Stimulated activated CD8-positive, alpha-beta memory T cell treated with anti-CD3 and anti-CD28 coated beads, Interleukin-15, amount 100 ng/mL, for 48 hours (primary cell): ENCODE measurements at places on chromosomes 7 and 10.
A peak's percentile ranks its signal among the peaks of the same experiment; 100 is the strongest.

DNA sequence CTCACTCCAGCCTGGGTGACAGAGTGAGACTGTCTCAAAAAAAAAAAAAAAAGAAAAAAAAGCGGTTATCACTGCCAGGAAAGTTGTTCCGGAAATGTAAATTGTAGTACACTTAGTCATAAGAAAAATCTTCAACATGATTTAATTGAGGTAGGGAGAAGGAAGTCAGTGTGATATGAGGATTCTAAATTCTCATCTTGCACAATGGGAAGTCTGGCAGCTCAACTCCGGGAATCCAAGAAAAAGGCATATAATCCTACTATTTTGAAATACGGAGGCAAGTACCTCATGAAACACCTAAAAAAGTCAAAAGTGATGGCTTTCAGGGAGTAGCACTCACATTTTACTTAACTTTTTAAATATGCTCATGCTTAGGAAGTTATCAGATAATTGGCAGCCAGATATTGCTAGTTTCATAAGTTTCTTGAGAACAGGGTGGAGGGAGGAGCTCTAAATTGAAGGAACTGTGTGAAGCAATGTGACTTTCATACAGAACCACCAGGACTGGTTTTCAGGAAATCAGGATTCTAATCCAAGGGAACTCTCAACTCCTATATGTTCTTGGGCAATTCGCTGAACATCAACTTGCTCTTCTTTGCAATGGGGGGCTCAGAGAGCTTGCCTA lies 2.7 kb upstream of the C7orf25 start:
- no peak for DNase-seq

DNA sequence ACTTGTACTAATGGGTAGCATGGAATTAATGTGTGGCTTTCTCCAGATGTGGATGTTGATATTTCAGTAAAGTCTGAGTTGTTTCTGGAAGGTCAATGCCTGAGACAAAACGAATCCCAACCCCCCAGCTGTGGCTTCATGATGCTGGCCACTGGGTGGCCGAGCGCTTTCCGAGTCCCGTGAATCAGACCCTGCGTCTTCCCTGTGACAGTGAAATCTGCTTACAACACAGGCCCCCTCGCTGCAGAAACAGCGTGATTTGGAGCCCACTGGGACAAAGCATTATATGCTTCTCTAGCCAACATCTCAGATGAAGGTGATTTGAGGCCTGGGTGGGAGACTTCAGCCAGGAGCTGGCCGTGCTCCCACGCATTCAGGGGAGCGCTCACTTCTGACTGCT lies 124.7 kb downstream of the WDR37 start:
- no peak for DNase-seq

- DNase-seq: no peak
Measured at GRCh38 chr7:41147606-41148485, 555.0 kb downstream of the INHBA start.

GRCh38 chr10:129756912-129757901 lies 206.9 kb downstream of the EBF3 start:
- no peak for DNase-seq

- DNase-seq: no peak
Measured at GRCh38 chr10:8104005-8104404, 49.5 kb downstream of the GATA3 start.

GRCh38 chr10:62390497-62391176 lies 16.5 kb downstream of the ZNF365 start:
- no peak for DNase-seq

- DNase-seq: no peak
Measured at GRCh38 chr10:126776168-126776567, 105.7 kb upstream of the C10orf90 start.

- DNase-seq: no peak
Measured at GRCh38 chr7:27700501-27700900, 37.8 kb upstream of the HIBADH start.

GRCh38 chr7:128351296-128352152 lies 7.8 kb upstream of the RBM28 start:
- DNase-seq: no peak

DNA sequence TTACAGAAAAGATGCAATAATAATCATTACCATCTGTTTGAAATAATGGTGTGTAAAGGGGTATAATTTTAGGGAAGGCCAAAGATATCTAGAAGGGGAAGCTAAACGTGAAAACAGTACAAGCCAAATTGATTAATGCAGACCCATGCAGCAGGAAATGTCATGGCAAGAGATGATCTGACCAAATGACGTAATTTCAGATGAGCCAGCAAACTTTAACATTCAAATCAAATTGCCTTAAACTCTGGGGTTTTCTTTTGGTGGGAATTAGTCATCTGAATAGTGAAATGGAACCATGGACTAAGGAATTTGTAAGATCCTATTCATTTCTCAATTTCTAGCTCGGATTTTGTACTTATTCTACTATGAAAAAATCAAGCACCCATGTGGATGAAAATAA lies 21.4 kb upstream of the SCIN start:
- no peak for DNase-seq

DNA sequence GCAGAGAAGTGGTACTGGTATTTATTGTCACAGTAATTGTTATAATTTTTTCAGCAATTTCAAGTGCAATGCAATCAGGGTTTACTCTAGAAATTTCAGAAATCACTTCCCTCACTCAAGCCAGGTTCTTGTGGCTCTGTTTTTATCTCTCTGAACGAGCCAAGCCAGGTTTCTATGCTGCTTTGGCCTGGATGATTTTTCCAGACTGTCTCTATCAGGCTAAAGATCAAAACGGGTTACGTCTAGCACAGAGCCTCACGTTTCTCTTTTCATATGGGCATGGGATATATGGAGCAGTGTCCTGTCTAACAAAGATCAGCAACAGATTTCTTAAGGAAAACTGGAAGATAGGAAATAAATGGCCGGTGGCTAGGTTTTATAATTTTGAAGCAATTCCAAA lies 1105.3 kb downstream of the NRG3 start:
- DNase-seq: no peak

GRCh38 chr7:134318443-134318842 lies 1.7 kb upstream of the SLC35B4 start:
- DNase-seq: no peak

DNA sequence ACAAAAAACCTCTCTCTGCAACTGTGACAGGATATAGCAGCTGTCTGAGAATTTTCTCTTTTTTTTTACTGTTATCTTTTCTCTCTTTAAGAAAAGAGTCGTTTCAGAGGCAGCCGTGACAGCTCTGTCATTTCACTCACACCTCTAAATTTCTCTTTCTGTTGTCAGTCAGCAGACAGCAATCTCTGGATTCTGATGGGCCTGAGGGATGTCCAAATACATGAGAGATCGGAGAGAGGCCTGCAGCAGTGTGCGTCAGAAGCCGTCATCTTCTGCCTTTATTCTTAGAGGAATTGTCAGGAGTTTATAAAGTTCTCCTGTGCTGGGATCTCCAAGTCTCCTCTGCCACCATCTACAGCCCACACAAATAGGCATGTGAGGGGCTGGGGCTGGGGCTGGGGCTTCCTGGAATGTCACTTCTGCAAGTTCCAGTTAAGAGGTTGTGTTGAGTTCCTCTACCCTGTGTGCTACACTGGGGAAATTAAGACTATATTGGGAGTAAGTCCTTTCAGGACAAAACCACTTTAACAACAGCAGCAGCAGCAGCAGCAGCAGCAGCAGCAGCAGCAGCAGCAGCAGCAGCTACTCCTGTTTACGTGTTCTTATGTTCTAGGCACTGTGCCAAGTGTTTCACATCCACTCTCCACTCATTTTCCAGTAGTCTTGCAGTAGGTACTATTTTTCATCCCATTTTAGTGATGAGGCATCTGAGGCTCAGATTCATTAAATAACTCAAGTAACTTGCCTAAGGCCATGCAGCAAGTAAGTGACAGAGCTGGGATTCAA lies 541.3 kb downstream of the LRMDA start:
- DNase-seq: no peak

GRCh38 chr7:23055582-23056178 lies 41.8 kb upstream of the HYCC1 start:
- DNase-seq: peak; percentile 12

GRCh38 chr7:116777651-116778281 lies 84.6 kb upstream of the CAPZA2 start:
- DNase-seq: no peak

DNA sequence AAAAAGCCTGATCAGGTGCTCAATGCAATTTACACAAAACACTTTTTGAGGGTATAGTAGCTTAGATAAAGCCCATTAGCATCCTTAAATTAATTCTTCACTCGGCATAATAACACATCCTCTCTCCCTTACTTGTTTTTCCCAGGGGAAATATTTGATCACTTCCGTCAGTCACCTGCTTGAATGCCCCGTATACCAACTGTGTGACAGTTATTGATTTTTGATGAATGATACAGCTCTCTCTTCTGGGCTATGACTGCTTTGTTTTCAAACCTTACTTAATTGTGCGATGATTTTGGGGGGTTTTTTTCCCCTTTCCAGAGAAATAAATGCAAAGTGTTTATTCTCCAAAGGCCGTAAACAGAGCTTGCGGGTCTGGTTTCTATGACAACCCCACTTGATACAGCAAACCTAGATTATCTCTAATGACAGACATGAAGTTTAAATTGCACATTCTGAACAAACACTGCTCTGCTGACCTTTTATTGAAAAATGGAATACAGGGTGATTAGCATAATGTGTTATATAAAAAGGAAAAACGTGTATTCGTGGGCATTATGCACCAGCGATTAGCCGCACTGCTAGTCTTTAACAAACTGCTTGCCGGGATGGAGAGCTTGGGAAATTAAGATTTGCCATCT lies 78.4 kb upstream of the NANOS1 start:
- DNase-seq: no peak

DNA sequence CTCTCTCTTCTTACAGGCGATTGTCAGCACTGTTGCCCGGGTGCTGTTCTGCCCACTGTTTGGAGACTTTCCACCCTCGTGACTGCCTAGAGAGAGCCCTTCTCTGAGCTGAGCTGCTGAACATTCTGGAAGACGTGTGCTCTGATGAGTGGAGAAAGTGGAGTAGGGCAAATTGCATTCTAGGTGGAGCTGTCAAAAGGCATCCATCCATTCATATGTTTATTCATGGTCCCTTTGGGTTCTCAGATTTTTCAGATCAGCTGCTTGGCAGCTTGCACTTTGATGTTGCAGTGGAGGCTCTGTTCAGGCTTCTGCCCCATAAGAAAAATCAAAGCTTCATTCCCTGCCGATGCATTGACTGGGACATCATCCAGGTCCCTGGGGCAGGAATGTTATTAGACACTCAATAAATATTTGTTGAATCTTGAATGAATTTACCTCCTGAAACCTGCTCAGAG lies 120.7 kb upstream of the EEPD1 start:
- DNase-seq: no peak

- DNase-seq: no peak
Measured at GRCh38 chr7:67724955-67725354, 728.3 kb downstream of the TYW1 start.
